ENCODE measurements at places on chromosomes 12 and 14.

- DNase-seq = no peak
Observed at GRCh38 chr14:91406982-91407381, 10.6 kb downstream of the CCDC88C start.

DNA sequence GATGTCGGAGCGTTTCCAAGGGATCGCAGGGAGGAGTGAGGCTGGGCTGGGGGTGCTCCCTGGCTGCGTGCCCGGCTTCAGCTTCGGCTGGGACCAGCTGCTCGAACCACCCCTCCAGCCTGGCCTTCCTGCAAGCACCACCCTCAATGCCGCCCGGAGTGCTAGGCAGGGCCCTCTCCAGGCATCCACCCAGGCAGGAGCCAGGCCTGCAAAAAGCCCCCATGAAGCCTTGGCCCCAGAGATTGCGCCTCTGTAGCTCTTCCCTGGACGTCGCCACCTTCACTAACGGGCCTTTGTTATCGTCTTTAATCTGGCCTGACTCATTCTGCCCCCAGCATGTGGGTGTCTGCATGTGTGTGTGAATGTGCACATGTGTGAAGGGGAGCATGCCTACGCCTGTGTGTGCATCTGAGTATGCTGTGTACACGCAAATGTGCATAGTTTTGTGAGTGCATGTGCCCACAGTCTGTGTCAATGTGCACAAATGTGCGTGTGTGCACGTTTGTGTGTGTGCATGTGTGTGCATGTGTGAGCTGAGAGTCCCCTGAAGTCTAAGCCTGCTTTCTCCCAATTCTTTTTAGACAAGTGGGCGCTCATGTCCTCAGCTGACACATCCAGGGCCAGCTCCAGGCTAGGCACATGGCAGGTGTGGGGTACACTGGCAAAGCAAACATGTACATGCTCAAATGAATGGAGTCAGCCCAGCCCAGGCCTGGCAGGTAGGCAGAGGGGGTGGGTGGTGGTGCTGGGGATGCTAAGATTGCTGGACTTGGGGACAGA lies 195.4 kb upstream of the C14orf180 start:
- DNase-seq = no peak

GRCh38 chr14:100537446-100538350 lies 49.5 kb downstream of the BEGAIN start:
- DNase-seq = no peak

DNA sequence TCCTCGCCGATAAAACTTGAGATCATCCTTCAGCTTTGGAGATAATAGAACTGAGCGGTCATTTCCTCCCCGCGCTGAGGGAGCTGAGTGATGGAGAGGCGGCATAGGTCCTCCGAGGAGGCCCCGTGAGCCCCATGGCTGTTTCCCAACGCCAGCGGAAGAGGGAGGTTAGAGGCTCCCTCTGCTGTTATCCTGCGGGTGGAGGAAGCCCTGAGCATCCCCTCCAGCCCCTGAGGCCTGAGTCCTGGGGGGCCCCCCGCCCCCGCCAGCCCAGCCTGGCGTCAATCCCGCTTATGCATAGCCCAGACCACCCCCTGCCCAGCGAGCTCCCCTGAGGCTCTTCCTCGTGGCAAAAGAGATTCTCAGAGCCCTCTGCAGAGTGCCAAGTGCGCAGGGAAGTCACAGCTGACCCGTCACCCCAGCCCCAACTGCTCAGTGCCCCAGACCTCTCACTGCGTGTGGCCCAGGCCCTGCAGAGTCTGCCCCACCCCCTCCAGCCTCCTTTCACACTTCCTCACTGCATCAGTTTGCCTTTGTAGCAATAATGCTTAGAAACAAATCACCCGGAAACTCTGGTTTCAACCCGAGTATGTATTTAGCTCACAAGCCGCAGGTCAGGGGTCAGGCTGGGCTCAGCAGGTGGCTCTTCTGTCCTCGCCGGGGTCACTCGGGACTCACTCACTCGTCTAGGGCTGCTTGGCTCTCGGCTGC lies 44.7 kb upstream of the GALNT9 start:
- DNase-seq = no peak

- DNase-seq = no peak
Observed at GRCh38 chr12:99152337-99152736, 495.2 kb upstream of the GARIN6 start.

DNA sequence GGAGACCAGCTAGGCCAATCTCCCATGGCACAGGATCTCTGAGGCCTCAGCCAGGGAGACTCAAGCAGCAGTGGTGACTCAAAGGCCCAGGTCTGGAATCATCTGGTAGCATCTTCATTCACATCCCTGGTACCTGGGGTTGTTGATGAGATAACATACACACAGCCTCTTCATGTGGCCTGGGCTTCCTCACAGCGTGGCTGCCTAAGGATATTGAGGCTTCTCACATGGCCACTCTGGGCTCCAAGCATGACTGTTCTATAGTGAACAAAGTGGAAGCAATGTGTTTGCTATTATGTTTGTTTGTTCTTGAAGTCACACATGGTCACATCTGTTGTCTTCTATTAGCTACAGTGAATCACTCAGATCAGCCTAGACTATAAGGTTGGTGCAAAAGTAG lies 584.1 kb downstream of the VRK1 start:
- no peak for DNase-seq

- DNase-seq = no peak
Observed at GRCh38 chr14:78022059-78022458, 148.1 kb upstream of the NRXN3 start.

GRCh38 chr14:55701638-55702037 lies 121.6 kb downstream of the KTN1 start:
- DNase-seq = no peak

GRCh38 chr12:49483619-49484018 lies 55.2 kb upstream of the KCNH3 start:
- no peak for DNase-seq

GRCh38 chr12:120784804-120785203 lies 59.2 kb downstream of the ACADS start:
- DNase-seq = no peak

DNA sequence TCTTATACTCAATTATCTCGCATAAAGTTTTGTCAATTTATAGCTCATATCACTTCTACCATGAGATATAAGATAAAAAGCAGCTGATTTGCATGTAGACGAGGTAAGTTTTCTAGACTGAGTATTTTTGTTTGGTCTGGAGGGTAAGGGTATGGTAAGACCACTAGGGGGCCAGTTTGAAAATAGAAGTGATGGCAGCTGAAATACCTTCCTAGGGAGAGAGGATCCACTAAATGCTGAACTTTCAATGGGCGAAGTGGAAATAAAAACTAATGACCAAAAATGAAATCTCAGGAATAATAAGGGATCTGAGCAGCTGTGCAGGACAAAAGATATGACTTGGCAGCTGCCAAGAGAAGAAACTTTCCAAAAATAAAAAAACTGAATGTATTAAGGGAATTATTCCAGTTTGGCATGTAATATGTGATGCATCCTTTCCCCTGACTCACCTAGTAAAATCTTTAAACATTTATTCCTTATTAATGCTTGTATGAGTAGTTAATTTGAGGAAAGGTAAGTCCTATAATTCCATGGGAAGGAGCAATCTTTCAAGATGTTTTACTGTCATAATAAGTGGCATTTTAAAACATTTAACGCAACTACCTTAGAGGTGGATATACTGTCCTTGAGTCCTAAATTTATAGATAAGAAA lies 754.5 kb downstream of the C12orf50 start:
- DNase-seq = no peak

GRCh38 chr14:23433457-23433856 lies 2.0 kb downstream of the MYH7 start:
- DNase-seq = no peak

- no peak for DNase-seq
Observed at GRCh38 chr12:3647504-3647903, 105.4 kb downstream of the CRACR2A start.

DNA sequence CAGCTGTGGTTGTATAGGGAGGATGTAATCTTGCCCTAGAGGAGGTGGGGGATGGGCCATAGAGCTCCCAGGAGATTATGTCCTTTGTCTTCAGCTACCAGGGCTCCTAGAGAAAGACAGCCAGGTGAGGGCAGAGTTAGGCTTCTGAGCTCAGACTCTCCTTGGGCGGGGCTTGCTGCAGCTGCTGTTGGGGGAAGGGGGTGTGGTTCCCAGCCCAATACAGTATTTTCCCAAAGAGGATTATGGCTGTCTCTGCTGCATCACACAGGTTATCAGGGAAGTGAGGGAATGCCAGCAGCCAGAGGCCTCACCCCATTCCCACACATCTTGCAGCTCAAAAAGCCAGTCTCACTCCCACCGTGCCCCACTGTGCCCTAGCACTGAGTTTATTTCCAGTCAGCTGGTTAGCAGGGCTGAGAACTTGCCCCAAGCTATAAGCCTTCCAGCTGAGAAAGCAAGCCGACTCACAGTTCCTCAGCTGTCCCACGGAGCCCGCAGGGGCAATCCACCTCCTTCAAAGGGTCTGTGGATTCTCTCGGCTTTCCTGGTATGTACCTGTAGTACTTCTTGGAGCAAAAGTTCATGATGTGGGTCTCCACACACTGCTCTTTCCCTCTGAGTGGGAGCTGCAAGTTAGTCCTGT lies 217.3 kb upstream of the CPNE8 start:
- DNase-seq = no peak

- DNase-seq = no peak
Observed at GRCh38 chr12:11723993-11724392, 74.5 kb downstream of the ETV6 start.

DNA sequence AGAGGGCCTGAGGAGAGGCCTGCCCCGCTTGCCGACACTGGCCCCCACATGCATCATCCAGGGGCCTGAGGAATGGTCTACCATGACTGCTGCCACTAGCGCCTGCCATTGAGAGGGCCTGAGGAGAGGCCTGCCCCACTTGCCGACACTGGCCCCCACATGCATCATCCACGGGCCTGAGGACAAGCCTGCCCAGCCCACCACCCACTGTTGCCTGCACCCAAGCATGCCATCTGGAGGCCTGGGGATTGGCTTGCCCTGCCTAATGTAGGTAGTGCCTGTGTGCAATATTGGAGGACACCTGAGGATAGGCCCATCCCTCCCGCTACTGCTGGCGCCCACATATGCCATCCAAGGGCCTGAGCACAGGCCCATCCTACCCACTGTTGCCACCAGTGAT lies 24.4 kb downstream of the CYP46A1 start:
- DNase-seq = no peak

DNA sequence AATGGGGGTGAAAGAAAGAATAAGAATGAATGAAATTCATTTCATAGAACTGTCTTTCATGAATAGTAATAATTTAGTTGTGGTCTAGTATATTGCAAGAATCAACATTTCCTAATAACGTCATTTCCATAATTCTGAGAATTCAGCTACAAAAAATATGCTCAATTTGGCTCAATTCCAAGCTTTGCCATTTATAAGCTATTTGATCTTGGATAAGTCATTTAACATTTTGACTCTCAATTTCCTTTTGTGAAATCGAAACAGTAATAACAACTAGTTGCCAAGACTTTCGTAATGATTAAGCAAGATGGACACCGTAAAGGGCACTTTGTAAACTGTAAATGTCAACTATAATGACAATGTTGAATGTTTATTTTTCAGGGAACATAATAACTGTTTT lies 18.1 kb downstream of the NOS1 start:
- DNase-seq = no peak

- DNase-seq = no peak
Observed at GRCh38 chr12:69843608-69844007, 18.6 kb downstream of the MYRFL start.

DNA sequence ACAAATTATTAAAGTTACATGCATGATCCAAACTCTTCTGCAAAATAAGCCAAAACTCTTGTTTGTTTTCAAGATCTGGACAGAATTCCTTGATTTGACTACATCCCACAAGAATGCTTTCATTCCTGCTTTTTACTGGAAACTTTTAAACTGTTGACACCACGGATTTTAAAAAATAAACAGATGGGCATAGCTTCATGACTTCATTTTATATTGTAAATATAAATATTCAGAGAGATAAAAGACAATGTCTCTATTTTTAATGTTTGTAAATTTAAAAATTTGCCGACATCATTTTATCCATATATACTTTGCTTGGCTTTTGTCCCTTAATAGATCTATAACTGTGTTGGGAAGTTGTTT lies 134.3 kb upstream of the DCN start:
- DNase-seq = no peak

DNA sequence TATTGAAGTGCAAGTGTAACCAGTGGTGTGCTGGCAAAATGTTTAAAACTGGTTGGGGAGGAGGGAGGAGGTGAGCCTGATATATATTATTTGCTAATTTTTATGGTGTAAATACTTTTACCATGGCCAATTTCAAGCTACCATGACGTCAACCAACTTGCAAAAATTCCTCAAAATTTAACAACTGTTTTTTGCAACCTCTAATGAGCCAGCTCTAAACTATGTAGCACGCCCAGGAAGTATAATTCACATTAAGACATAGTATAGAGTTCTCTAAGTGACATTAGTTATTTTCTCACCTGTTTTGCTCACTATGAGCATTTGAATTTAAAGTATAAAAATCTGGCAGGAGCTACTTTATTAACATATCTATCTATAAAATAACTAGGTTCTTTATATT lies 41.4 kb downstream of the ATL1 start:
- DNase-seq = no peak

All from activated gamma-delta T cell treated with Interleukin-2 at 50 U/mL for 16 hours (primary cell).